ENCODE measurements at places on chromosomes 1 and 21.

DNA sequence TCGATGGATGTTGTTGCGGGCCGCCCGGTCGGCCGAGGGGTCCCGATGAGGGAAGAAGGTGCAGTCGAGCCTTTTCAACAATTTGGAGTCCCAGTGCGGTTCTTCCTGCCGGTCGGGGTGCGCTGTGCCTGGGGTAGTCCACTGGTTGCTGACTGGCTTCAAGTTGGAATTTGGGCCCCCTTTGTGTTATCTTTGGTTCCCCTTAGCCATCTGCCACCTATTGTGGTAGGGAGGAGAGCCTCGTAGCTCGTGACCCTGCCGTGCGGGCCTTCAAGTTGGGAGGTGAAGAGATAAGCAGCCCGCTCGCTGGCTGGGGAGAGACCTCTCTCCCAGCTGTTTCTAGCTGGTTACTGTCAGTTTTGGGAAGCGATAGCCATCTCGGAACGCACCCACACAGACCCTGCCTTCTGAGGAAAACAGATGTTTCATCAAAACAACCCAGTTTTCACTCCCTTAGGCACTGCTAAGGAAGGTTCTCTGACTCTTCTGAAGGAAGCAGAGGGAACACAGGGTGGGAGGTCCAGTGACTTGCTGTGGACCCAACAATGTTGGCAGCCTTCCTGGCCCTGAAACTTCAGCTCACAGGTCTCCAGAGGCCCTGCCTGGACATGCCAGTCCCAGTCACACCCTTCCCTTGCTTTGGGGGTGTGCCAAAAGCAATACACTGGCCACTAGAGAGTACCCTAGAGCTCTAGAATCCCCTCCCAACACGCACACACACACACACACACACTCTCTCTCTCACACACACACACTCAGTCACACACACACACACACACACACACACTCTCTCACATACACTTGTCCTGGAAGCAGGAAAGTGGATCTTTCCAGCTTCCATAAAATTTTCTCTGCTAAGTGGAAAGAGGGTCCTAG is 1.0 kb downstream of the BTG2 start:
- peak; percentile 67 for DNase-seq

DNA sequence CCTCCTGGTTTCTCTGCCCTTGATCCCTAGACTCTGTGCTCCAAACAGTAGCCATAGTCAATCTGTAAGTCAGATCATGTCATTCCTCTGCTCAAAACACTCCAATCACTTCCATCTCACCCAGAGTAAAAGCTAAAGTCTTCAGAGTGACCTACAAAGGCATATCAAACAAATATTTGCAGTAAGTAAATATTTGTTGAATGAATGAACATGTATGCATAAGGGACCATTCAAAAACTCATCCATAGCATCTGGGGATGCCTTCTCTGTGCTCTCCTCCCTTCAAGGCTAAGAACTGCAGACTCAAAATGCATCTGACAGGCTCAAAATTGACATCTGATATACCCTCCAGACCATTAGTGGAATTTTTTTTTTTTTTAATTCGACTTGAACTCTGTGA is 18.1 kb upstream of the AK5 start:
- no peak for DNase-seq

- DNase-seq = no peak
Observed at GRCh38 chr1:244552336-244552735, 91.3 kb downstream of the CATSPERE start.

DNA sequence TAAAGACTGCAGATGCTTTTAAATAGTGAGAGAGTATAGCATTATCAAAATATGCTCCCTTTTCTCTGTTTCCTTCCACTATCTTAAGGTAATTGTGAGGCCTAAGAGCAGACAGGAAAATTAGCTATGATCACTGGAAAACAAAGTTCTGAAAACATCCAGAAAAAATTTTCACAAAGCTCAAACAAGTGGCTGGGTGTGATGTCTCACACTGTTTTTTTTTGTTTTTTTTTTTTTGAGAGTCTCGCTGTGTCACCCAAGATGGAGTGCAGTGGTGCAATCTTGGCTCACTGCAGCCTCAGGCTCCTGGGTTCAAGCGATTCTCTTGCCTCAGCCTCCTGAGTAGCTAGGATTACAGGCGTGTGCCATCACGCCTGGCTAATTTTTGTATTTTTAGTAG is 7.2 kb downstream of the WDTC1 start:
- no peak for DNase-seq

GRCh38 chr1:247243524-247244137 is 12.2 kb upstream of the VN1R5 start:
- DNase-seq = no peak

- DNase-seq = no peak
Observed at GRCh38 chr1:27489501-27489972, 430 bp downstream of the WASF2 start.

DNA sequence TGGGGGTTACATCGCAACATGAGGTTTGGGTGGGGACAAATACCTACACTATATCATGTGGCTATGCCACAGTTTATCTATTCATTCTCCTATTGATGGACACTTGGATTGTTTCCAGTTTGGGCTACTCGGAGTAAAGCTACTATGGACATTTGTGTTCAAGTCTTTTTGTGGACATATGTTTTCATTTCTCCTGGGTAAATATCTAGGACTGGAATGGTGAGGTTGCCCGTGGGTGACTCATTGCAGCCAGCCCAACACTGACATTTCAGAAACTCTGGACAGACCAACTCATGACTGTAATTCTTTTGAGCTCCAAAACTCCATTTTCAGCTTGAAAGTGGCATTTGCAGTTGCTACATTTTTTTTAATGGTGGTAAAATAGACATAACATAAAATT is 82.7 kb downstream of the KAZN start:
- peak; percentile 18 for DNase-seq

GRCh38 chr1:65114322-65114721 is 33.7 kb upstream of the AK4 start:
- DNase-seq = peak; percentile 9

DNA sequence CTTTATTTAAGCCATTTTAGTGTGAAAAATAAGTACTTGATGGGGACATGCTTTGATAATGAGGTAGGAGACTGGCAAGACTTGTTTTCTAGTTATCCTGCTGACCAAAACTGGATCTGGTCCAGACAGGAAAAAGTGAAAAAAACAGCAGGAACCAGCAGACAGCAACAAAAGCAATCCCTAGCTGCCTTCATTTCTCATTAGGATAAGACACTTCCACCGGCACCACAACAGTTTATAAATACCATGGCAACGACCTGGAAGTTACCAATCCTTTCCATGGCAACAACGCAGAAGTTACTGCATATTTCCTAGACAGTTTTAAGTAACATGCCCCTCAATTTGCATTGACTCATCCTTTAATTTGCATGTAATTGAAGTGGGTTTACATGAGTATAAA is 993.8 kb upstream of the NCAM2 start:
- DNase-seq = peak; percentile 57

DNA sequence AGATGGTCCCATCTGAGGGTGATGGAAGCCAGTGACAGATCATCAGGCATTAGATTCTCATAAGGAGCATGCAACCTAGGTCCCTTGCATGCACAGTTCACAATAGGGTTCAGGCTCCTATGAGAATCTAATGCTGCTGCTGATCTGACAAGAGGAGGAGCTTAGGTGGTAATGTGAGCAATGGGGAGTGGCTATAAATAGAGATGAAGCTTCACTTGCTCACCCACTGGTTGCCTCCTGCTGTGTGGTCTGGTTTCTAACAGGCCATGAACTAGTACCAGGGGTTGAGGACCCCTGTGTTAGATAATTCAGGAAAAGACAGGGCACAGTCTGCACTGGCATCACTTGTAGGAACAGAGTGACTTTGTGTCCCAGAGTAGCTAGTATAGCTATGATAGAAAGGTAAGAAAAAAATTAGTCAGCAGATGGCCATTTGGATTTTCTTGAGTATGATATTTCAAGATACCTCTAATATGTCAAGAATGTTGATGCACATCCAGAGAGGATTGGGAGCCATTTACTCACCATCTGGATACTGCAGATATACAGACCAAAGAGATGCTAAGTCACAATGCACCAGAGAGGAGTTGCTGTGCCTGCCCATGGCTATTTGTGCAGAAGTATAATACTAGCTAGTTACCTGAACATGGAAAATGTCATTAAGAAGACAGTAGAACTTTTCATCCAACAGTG is 53.6 kb downstream of the ADCY10 start:
- DNase-seq = no peak

GRCh38 chr1:167820684-167821355 is 93.1 kb downstream of the ADCY10 start:
- no peak for DNase-seq

- no peak for DNase-seq
Observed at GRCh38 chr1:72278461-72278860, 3.9 kb downstream of the NEGR1 start.

- no peak for DNase-seq
Observed at GRCh38 chr1:186829686-186830587, 1.2 kb downstream of the PLA2G4A start.

GRCh38 chr1:226582966-226583365 is 34.4 kb downstream of the STUM start:
- DNase-seq = no peak

DNA sequence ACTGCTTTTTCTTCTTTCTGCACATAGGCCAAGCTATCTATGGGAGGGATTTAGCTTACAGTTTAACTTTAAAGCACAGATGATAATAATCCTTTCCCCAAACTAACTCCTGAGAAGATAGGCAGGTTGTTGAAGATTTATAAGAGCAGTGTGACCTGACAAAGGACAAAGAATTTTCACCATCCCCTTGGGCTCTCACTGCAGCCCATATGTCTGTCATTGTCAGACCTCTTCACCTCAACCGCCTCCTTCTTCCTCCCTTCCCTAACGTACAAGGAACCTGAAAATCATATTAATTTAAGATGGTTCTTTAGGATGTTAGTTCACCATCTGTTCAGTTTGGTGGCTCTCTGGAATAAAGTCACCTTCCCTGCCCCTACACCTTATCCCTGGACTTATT is 5.0 kb downstream of the RNU1-2 start:
- DNase-seq = peak; percentile 59

- DNase-seq = peak; percentile 54
Observed at GRCh38 chr1:58162952-58163550, 383.5 kb downstream of the OMA1 start.

DNA sequence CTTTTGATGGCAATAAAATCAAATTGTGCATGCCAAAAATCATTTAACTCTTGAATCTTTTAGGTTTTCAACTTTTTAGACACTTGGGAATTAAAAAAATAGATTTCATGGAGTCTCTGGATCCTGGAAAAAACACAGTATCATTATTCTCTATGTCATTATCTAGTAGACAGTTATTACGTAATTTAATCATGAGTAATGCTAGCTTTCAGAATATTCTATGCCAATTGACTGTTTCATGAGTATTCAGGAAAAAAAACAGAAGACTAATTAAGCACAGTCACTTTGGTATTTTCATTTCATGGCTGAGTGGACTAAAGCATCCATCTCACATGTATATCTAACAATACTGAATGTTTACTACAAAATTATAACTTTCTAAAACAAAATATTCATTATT is 44.0 kb downstream of the ODF2L start:
- no peak for DNase-seq

DNA sequence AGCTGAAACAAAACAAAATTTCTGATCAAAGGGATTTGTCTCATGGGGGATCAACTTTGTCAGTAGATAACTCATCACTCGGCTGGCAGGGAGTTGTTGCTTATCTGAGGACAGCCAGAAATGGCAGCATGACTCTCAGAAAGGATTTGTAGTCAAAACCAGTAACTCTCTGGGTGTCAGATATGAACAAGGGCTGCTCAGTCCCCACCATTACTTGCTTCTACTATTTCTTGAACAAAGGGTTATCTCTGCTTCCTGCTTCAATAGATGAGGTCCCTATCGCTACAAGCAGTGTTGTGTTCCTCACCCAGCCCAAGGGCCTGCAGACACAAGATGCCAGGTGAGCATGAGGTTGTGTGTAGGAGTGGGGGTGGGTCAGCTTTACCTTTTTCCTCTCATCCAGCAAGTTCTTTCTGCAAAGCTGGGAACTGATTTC is 116.2 kb downstream of the PTBP2 start:
- DNase-seq = no peak

DNA sequence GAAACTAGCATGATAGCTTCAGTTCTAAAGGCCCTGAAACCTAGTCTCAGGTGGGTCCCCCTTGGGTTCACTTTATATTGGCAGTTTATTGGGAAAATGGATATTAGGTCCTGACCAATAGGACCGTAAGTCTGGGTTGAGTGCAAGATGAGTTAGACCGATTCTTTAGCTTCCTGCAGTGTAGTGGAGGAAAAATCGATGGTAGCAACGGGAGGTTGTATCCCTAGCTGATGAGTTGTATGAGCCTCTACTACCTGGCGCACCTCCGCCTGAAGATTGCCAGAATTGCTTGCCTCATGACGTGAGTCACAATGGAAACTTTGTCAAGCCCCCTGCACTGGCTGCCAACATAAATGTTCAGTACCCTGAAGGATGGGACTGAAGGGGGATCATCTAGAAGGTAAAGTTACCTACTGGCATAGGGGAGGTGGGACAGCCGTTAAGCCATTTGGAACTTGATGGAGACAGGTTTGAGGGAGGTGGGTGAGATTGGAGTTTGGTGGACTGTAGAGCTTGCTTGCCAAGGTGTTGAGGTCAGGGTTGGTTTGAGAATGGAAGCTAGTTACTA is 3.9 kb downstream of the RCC1 start:
- no peak for DNase-seq

DNA sequence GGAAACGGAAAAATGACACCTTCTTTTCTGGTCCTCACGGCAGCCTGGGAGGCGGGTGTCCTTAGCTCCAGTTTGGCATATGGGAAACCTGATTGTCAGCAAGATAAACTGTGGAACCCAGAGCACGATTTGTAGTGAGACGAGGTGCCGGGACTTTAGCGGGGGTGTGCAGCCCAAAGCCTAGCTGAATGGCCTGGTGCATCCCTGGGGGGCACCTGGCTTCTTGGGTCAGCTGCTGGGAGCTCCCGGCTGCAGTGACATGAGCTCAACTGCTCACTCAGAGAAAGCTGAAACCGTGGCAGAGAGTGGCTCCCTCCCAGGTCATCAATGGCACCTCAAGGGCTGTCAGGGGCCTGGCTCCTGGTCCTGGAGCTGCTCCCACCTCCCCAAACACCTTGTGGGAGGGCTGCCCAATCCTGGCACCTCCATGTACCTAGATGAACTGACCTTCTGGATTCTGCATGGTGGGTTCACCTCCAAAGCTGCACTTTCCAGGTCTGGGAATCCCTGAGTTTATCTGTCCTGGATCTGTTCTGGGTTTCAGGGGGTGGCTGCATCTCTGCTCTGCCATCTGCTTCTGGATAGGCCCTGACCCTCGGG is 260.5 kb downstream of the MATN1 start:
- no peak for DNase-seq

- DNase-seq = no peak
Observed at GRCh38 chr1:7320661-7321060, 450.4 kb upstream of the VAMP3 start.

DNA sequence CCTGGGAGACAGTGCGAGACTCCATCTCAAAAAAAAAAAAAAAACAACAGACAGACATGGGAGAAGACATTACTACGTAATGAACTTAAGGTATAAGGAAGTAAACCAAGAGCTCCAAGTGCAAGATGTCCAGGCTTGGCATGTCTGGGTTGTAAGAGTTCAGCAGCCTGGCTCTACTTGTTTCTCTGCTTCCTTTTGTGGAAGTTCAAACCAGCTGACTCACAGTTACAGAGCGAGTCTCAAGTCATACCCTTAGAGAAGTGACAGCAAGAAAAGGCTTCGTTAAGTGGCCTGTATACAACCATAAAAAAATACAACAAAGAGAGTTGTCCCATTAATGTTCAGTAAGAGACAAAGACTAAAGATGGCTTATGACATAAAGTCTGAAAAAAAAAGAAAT is 1.3 kb downstream of the RIT1 start:
- no peak for DNase-seq

- DNase-seq = no peak
Observed at GRCh38 chr21:36727866-36728265, 29.0 kb downstream of the SIM2 start.
